Activated T-cell treated with anti-CD3 and anti-CD28 coated beads, Interleukin-2, amount 50 U/mL, for 1 hour (primary cell): ENCODE measurements at places on chromosomes 12 and 14.

- no peak for DNase-seq
These were observed 4.9 kb upstream of the ESRRB start for GRCh38 chr14:76371066-76371465.

DNA sequence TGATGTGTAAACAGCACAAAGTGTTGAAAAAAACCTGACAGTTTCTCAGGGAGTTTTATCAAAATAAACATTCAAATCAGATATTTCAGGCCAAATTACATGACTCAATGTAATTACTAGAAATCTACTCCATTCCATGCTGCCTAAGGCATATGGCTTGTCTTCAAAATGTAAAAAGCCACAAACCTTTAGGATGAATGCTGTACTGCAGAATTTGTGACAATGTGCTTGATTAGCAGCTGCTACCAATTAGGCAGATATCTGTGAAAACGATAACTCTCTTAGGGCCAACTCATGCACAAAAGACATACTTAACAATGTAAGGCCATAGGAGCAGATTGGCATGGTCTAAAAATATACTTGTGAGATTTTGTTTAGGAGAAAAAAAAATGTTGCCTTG, 267.0 kb downstream of the DACT1 start:
- no peak for DNase-seq

GRCh38 chr12:4447151-4447550, 1.5 kb upstream of the FGF6 start:
- no peak for DNase-seq

DNA sequence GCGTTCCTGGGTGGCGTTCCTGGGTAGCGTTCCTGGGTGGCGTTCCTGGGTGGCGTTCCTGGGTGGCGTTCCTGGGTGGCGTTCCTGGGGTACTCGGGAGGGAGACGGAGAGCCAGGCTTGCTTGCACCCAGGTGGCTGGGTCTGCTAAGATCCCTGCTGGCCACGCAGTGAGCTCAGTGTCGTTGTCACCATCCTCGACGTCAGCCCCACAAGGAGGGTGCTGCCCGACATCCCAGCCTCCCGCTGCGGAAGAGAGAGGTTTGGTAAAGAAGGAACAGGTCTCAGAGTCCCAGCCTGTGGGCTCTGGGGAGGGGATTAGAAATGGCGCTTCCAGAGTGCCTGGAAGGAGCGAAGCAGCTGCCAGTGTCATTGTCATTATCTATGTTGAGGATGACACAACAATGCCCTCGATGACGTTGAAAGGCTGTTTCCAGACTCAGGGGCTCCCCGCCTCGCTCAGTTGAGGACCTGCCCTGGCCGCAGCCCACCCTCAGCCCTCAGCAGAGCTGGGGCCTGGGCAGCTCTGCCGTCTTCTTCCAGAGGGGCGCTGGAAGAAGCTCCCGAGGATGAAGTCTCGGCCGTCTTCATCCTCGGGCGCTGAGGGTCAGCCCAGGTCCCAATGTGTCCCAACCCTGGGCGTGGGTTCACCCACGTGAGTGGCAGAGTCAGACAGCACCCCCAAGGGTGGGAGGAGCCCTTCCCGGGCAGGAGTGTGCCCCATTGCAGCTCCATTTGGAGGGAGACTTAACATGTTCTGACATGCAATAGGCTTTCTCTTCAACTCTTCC, 328.8 kb downstream of the ADGRD1 start:
- peak; percentile 6 for DNase-seq

DNA sequence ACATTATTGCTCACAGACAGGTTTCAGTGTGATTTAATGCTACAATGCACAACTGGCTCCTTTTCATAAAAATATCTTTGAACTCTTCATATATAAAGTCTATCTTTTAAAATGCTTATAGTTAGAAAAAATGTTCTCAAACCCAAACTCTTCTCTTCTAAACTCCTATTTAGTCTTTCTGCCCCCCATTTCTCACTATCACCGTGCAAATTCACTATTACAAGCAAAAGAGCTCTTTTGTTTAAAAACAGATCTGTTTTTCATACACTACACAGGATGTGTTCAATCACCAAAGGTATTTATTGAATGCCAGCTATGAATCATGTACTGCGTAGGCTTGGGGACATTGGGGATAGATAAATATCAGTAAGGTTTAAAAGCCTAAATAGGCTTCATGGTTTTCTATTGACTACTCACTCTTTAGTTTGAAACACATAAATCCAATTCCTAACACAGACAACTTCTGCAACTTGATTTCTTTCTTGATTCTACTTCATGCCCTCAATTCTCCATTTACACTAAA, 692.3 kb downstream of the C12orf50 start:
- no peak for DNase-seq

GRCh38 chr14:50335989-50336824, 24.1 kb downstream of the DMAC2L start:
- no peak for DNase-seq

- no peak for DNase-seq
These were observed 2.0 kb upstream of the CCDC63 start for GRCh38 chr12:110844551-110845338.

DNA sequence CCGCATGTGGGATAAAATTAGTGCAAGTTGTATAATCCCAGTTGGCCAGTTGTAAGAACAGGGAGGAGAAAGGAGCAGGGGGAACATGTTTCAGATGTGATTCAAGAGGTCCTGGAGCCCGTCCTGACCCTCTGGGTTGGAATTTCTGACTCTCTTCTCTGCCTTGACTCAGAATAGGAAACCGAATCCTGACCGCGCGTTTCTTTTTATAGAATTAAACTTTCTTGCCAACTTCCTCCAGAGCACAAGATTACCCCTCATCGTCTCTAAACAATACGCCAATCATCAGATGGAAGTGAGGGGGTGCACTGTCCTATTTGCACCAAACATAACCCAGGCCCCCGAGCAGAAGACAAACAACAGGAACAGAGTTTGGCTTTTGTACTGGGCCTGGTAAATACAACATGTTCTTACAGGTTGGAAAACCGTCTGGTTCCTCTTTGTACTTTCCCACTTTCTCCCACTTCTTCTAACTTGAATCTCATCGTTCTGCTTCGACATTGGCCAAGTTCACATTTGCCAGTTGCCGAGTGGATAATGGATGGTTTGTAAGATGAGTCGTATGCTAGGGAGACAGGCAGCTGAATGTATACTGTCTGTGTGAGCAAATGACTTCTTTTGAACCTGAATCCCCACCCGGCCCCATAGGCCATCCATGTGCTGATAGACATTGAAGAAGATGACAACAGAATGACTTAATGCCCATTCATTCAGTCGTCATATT, 42.6 kb upstream of the MED13L start:
- no peak for DNase-seq

DNA sequence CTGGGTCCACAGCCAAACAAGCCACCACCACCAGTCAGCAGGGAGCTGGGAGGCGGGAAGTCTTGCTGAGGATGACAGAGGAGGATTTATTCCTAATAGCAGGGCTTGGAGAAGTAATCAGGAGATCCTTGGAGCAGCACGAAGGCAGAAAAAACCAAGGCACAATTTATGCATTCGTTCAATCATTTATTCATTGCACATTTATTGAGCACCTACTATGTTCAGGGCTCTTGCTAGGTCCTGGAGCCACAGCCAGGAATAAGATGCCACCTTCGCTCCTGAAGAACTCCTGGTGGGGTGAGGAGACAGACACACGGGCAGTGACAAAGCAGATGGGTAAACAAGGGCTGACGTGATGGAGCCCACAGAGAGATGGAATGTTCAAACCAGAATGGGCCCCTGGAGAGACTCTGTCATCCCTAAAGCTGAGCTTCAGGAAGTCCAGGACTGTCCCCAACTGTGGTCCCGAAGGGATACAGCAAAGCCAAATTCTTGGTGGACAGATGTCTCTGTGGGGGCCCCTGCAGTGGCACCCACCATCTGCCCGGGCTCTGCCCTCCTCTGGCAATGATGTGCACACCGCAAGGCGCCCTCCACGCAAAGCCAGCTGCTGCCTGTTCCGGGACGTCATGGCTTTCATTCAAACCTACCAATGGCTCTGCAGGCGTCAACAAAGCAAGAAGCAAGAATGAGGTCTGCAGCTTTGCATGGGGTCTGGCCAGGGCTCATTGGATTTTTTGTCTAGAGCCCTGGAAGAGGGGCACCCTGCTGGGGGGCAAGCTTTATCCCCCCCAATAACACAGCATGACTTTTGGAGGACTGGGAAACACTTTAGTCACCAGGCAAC, 3.0 kb upstream of the TESC start:
- DNase-seq = no peak

DNA sequence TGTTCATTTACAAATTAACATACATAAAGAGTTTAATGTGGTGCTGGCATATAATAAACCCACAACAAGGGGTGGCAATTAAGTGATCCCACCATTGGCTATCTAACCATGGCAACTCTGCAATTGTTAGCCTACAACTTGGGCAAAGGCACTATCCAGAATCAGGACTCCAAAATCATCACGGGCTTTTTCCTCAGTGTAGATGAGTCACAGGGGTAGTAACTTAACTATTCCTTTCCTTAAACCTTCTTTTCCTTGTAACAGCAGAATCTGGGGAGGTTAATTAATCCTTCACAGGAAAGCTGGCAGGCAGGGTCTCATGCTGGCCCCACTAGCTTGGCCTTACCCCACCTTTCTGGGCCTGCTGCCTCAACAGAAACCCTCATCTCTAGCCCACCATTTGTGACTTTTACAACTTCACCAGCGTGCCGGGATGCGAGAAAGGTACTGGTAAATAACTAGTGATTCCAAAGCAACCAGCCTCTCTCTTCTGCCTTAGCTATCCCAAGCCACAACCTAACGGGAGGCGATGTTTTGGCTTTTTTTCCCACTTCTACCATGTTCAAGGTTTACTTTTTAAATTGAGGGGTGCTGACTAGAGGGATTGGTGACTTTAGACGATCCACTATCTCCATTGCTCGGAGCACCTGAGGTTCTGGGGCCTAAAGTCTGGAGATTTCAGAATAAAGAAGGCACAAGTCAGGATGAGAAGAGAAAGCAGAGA, 744 bp downstream of the ATP5MC2 start:
- no peak for DNase-seq

DNA sequence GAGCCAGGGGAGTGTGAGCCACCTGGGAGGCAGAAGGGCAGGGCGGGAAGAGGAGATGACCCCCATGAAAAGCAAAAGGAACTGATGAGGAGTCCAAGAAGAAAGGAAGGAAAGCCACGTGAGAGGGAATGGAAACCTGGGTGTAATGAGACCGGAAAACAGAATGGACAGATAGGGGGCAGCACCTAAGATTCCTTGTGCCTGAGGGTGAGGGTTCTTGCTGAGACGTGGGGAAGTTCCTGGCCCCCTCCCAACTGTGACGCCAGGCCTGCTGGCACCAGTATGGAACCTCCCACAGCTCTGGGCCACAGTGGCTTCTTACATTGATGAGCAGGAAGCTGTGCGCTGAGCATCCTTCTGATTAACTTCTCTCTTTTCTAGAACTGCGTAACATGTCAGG, 30.8 kb downstream of the TTC7B start:
- DNase-seq = no peak

GRCh38 chr14:77011245-77011644, 17.3 kb downstream of the IRF2BPL start:
- no peak for DNase-seq

GRCh38 chr12:94100211-94100627, 48.2 kb upstream of the PLXNC1 start:
- DNase-seq = no peak

- no peak for DNase-seq
These were observed 18.7 kb downstream of the PLEKHG3 start for GRCh38 chr14:64722842-64723447.

- DNase-seq = no peak
These were observed 6.1 kb downstream of the SDR39U1 start for GRCh38 chr14:24436355-24437019.

GRCh38 chr12:132491138-132491663, 1.2 kb downstream of the FBRSL1 start:
- no peak for DNase-seq

- no peak for DNase-seq
These were observed 187.1 kb downstream of the KITLG start for GRCh38 chr12:88393017-88393767.

- no peak for DNase-seq
These were observed 234.4 kb upstream of the DAAM1 start for GRCh38 chr14:58954052-58954451.

GRCh38 chr12:64639466-64639865, 29.2 kb downstream of the RASSF3 start:
- no peak for DNase-seq

DNA sequence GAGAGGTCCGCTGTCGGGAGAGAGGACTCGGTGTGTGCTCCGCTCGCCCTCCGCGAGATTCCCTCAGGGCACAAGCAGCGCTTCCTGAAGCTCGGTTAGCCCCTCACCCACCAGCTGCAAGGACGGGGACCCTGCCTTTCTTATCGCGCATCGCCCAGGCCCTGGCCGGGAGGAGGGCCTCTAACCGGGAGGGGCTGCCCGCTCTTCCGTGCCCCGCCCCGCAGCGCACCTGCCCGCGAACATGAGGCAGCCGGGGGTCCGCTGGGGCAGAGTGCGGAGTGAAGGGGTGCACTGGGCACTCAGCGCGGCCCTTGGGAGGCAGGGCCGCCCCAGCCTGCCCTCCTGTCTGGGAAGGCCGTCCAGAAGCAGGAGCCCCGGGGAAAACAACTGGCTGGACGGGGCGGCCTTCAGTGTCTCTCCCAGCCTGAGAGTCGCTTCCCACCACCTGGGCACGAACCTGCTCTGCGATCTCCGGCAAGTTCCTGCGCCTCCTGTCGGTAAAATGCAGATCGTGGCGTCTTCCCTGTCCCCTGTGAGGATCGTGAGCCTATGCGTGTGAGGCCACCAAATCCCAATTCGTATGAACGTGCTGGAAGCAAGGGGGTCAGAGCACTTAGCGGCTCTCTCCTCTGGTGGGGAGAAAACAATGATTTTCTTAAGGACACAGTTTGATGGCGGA, 28.0 kb upstream of the ADIPOR2 start:
- peak; percentile 39 for DNase-seq

DNA sequence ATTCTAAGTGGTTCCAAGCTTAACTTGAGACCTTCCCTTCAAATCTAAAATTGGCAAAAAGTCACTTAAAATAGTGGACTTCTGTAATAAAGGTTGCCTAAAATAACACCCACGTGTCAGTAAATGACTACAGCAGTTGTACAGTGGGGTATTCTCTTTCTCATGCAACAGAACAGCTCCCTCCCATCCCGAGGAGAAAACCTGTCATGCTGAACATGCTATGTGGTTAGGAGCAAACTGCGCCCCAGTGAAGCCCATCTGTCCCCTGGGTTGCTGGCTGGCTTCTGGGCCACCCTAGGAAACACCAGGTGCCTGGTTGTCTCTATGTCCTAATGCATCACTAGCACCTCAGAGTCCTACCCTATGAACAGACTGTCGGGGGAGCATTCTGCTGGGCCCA, 2.7 kb downstream of the BTBD6 start:
- DNase-seq = no peak

DNA sequence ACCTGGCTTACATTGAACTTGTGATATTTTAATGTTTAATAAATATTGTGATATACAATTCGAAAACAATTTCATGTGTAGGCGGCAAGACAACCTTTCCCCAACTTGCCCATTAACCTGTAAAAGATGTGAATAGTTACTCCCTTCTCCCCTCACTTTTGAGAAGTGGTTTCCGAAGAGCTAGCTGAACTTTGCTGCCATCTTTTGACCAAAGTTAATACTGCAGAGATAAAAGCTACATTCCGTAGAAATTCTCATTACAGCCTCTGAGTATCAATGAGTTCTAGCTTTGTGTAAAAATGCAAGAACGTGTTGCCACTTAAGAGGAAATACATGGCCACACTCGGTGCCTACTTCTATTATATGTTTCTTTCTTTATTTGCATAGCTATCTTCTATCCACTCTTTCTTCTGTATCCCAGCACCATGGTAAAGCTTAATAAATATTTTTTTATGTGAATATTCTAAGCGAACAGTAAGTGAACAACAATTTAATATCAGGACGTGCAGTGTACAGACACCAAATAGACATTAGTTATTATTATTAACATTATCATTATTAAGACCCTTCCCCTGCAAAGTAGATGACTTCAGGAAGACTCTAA, 105.1 kb upstream of the TMEM260 start:
- no peak for DNase-seq
